OCI-M1 (cell line): ENCODE measurements at places on chromosomes 1 and 21.
A peak's percentile ranks its signal among the peaks of the same experiment; 100 is the strongest.

DNA sequence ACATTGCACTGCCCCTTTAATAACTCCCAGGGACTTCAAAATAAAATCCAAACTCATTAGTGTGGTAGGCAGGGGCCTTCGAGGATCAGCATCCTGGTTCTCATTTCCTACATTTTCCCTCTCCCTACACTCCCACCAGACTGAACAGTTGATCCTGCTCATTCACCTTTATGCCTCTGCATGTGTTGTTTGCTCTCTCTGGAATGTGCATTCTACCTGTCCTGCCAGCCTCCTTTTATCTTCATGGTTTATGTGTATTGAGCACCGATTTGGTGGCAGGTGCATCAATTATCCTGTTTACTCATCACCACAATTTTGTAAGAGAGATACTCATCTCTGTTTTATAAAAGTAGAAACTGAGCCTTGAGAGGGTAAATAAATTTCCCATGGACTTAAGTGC, 125.0 kb downstream of the ADSS2 start:
- DNase-seq: no peak

- DNase-seq: no peak
These were observed 18.4 kb downstream of the RIT1 start for GRCh38 chr1:155892796-155893195.

GRCh38 chr1:114755006-114755931, 2.5 kb downstream of the CSDE1 start:
- peak; percentile 47 for DNase-seq

DNA sequence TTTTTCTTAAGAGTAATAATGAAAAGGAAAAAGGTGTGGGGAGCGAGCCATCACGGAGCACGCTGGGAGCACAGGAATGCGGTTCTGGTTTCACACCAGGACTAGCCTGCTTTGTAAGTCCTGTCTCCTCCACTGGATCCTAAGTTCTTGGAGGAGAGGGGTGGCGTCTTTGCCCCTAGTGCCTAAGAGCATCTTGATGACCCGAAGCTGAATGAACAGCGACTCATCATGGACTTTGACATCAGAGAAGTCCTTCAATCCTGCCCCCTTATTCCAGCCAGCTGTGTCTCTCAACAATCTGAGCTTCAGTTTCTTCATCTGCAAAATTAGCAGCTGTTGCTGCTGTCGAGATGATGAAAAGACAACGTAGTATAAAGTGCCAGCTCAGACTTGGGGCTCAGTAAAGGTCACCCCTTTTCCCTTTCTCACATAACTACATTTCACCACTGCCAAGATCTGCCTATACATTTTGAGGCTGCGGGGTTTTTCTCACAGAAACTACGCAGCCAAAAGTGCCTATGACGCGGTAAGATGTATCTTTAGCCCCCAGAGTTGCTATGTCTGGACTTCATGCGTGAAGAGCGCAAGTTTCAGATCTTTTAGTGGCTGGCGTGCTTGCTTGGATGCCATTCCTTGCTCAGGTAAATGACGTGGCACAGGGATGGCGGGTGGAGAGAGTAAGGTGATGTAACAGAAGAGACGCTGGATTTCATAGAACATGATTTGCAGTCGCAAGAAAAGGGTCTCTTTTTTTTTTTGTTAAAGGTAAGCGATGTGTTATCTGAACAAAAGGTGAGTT, 4.9 kb upstream of the PRDM2 start:
- DNase-seq: no peak

DNA sequence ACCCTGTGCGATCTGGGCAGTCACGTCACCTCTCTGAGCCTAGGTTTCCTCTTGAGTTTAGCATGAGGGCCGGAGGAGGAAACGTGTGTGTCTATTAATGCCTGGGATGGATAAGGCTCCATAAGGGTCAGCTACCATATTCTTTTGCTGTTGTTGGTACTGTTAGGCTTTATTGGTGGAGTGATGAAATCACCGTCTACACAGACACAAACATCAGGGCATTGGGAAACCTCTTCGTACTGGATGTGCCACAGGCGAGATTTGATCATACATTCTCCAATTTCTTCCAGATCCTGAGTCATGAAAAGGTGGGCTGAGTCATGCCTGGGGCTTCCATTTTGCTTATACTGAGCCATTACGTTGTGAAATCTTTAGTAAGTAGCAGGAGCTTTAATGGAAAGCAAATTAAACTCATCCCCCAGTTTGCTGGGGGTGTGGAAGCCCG, 24.9 kb upstream of the GRHL3 start:
- DNase-seq: peak; percentile 35

GRCh38 chr1:174657411-174657810, 209.6 kb downstream of the GPR52 start:
- DNase-seq: no peak

- DNase-seq: no peak
These were observed 25.5 kb downstream of the ADAMTS5 start for GRCh38 chr21:26941421-26941820.
